Naive B cell (primary cell): ENCODE measurements at places on chromosomes 1 and 21. TPM values are rescaled to one million over a fixed set of nuclear protein-coding genes. Genes with fewer than 3 reads are reported as not detected.

The CRNN gene
- polyA plus RNA-seq, result not detected

The TNFSF18 gene
- not detected for polyA plus RNA-seq

DNA sequence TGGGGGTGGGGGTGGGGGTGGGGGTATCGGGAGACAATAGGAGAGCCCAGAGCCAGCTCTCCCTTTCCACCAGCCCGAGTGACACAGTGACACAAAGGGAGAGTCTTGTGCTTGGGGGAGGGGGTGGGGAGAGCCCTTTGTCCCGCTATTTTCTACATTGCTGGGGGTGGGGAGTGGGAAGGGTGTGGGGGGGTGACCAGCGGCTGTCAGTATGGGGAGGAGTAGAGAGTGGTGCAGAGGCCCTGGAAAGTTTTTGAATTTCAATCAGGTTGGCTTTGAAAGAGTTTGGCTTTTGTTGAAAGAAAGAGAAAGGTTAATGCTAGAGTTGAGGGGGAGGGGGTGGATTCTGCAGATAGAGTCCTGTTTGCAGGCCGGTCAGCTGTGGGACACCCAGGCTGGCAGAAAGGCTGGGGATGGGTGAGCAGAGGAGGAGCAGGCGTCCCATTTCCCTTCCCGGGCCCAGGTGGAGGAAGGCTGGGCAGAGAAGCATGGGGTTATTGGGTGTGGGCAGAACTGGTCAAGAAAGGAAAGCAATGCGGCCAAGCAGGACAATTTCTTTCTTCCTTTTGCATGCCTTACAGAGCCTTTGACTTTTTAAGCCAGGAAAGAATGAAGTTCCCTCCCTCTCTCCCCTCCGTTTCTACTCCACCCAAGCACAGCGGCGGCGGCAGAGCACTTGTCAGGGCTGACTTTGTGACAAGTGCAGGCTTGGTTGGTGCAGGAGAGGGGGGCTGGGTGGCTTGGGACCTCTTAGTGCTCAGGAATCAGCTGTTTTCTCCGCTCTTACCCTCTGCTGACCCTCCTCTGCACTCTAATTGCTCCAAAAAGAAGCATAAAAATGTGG is 96.2 kb downstream of the RNF220 start:
- no peak for DNase-seq
- no peaks in the 10 kb centered on the region for H3K36me3 ChIP-seq

DNA sequence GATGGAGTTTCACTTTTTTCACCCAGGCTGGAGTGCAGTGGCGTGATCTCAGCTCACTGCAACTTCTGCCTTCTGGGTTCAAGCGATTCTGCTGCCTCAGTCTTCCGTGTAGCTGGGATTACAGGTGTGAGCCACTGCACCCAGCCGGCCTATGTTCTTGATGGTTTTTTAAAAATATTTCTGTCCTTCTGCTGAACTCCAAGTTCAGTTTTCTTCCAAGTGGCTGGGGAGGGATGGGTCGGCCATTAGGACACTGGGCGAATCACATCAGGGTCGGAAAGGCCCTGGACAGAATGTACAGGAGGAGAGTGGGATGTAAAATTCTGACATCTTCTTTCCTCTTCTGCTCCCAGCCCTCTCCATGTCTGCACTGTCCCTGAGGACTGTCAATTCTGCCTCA is 289.6 kb downstream of the PTPRU start:
- H3K27ac ChIP-seq, result no peak overlapping the region
- peaks cover 21% of the 10 kb centered on the region for H3K27me3 ChIP-seq
- no peaks in the 10 kb centered on the region for H3K4me1 ChIP-seq
- no peak overlapping the region for H3K4me3 ChIP-seq
- peaks cover 1% of the 10 kb centered on the region for H3K36me3 ChIP-seq

DNA sequence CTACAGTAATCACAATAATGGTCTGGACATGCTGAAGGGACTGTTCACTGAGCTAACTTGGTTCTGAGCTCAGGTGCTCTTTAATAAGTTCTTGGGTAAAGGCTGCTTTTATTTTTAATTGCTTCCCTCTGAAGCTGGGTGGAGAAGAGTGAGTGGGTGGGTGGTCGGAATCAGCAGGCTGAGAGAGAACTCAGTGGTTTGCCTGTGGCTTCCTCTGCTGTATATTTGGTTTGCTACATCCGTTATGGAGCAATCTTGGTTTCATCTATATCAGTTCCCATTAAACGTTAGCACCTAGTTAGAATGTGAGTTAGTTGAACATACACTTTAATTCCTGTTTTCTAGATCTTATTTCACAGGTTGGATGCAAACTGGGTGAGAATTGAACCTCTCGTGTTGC is 23.3 kb downstream of the CNIH4 start:
- peak overlapping the region; percentile 18 for H3K27ac ChIP-seq
- peaks cover 5% of the 10 kb centered on the region for H3K36me3 ChIP-seq
- peaks cover 21% of the 10 kb centered on the region for H3K4me1 ChIP-seq
- no peak overlapping the region for H3K4me3 ChIP-seq
- no peaks in the 10 kb centered on the region for H3K27me3 ChIP-seq
